ENCODE measurements at places on chromosomes 5 and 9.

- DNase-seq: no peak
Measured at GRCh38 chr9:95450171-95451064, 66.4 kb downstream of the PTCH1 start.

DNA sequence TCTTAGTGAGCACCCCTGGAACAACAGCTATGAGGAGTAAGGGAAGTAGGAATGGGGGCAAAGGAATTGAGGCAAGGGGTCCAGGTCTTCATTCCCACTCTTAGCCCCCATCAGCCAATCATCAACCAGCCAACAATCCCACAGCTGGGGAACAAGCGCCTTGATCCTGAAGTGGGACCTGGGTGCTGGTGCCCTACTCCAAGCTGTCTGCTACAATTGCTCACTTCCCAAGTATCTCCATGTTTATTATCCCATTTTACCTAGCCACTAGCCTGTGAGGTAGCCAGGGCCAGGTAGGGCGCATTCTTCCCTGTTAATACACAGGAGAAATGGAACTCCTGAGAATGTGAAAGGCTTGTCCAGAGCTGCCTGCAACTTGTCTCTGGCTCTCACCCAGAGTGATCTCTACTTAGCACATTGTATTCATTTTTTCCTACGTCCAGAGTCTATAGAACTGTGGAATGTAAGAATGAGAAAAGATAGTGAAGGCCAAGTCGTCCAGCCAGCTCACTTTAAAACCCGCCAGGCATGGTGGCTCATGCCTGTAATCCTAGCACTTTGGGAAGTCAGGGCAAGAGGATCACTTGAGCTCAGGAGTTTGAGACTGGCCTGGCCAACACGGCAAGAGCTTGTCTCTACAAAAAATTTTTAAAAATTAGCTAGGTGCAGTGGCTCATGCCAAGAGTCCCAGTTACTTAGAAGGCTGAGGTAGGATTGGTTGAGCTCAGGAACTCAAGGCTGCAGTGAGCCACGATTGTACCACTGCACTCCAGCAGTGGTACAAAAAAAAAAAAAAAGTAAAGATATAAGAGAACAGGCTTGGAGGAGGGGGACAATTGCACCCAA is 6.2 kb upstream of the DNAJC18 start:
- no peak for DNase-seq

DNA sequence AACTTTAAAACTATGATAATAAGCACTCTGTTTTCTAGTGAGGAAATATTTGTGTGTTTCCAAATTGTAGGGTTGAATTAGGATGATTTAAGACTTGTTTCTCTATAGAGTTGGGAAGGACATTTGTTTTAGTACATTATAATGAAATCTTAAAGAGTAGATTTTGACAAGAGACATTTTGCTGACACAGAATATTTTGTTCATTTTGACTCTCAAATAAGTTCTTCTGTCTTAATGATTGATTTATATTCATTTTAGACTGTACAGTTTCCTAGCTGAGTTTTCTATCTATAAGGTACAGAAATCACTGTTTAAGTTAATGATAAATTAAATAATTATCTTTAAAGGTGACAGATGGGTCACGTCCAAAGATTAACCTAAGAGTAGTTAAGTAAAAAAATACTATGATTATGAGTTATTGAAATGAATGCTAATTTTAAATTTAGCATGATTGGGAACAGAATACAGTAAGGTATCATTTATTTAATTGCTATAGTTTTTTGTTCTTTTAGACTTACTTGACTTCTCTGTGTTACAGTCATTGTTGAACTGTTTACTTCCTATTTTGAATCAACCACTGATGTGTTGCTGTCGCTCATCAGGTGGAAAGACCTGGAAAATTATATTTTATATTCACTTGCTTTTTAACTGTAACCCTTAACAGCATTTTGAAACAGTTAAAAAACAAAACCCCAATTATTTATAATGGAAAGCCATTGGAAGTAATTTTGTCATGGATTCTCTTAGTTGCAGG is 19.5 kb downstream of the PBX3 start:
- DNase-seq: no peak

DNA sequence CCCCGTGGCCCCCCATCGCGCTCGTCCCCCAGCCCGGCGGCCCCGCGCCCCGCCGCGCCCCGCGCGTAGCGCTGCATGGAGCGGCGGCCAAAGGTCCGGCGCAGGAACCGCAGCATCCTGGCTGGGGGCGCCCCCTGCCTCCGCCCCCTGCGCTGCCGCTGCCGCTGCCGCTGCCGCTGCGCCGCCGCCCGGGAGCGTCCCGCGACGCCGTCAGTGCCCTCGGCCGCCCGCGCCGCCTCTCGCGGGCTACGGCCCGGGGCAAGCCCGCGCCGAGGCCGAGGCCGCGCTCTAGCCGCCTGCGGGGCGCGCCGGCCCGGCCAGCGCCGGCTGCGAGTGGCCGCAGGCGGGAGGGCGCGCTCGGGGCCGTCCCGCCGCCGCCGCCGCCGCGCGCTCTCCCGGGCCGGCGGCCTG is 523 bp downstream of the EPB41L4B start:
- no peak for DNase-seq

GRCh38 chr5:9540791-9541190 is 5.1 kb downstream of the SEMA5A start:
- no peak for DNase-seq

DNA sequence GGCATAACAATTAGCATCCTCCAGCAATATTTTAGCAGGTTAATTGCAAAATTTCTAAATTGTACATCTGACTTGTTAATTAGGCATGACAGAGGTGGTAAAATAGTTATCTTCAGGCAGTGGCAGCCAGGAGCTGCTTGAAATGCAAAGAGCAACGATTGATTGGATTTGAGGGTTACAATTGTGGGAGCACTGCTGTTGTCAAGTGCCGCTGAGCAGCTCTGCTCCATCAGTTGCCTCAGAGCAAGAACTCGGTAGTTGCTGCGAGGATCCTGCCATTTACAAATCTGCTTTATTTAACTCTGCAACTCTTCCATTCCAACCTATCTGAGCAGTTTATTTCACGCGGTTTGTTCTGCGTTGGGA is 12.6 kb downstream of the PBX3 start:
- no peak for DNase-seq

DNA sequence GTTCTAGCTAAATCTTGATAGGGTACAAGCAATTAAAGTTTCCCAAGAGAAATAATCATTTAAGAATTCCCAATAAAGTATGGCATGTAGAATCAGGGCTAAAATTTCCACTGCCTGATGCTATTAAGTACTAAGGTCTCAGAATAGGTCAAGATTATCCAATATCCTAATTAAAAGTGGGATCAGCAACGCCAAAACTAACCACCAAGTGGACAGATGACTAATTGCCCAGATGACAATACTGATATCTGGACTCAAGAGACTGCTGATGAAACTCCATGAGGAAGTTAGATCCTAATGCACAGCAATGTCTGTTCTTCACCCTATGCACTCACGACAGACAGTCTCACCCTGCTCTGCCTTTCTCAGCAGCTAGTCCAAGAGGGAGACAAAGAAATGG is 14.3 kb downstream of the DEPDC1B start:
- DNase-seq: no peak

- DNase-seq: no peak
Measured at GRCh38 chr9:126456441-126457174, 130.0 kb downstream of the MVB12B start.

DNA sequence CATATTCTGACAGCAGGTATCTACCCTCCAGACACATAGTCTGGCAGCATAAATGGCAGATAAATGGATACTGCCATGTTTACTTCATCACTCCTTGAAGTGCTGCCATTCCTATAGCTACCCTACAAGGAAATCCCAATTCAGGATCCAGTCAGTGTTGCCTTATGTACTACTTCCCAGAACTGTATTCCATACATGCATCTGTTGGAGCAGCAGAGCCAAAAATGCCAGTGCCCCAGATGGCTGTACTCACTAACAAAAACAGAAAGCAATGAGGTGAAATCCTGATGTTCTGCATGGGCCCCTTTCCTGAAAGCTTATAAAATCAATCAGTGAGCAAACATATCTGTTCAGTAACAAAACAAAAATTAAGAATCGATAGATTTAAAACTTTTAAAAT is 490.0 kb upstream of the COX7C start:
- peak; percentile 75 for DNase-seq

GRCh38 chr9:38292480-38292879 is 100.0 kb upstream of the ALDH1B1 start:
- DNase-seq: no peak

DNA sequence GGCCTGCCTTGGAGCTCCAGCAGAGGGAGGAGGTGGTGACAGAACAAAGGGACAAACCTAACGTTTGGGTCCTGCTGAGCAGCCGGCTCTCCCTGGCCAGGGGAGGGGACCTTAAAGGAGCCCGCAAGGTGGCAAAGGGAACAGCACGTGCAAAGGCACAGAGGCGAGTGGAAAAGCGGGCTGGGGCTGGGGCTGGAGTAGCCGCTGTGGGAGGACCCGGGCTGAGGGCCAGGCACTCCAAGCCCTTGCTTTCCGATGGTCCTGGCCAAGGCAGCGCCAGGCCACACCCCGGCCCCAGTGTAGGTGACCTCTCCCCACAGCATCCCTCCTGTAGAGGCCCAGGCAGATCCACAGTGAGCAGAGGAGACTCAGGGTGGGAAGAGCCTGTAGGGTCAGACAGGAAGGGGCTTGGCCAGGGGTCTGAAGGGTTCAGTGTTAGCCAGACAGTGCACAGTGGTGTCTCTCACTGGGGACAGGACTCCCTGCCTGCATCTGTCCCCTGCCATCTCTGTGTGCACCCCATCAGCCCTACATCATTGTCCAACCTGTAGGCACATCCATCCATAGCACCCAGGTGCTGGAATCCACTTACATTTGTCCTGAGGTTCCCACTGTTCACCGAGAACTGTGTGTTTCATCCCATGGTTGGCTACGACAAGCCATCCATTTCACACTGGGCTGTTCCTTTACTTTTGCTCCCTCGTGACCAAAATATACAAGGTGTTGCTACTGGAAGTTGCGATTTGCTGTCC is 77.0 kb downstream of the NEK6 start:
- DNase-seq: no peak

DNA sequence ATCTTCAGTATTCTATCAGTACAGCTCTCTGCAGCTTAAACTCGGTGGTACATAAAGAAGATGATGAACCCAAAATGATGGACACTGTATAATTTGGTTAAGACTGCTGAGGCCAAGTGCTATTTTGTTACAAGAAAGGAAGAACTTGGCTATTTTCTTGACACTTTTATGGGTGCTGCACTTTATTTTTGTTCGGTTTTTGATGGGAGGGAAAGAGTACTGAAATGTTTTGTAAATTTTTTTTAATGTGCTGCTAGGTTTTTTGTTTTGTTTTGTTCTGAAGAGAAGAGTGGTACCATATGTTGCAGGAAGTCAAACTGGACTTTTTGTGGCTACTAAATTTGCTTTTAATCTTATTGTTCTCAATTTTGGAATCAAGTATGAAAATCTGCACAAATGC is 26.7 kb downstream of the CDC37L1 start:
- no peak for DNase-seq

DNA sequence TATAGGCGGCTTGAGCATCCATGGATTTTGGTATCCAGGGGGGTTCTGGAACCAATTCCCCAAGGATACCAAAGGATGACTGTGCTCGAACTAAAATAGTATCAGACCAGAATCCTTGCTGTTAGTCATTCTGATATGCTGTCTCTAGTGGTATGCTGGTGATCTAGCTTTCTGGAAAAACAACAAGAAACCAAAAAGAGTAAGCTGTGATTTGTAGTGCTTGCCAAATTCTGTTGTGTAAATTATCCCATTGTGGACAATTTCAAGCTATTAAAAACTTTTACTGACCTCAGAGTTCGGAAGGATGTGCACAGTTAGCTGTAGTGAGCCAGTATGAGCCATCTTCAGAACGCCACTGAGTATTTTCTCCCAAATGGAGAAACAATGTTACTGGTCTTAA is 99.0 kb upstream of the FBN2 start:
- DNase-seq: no peak

DNA sequence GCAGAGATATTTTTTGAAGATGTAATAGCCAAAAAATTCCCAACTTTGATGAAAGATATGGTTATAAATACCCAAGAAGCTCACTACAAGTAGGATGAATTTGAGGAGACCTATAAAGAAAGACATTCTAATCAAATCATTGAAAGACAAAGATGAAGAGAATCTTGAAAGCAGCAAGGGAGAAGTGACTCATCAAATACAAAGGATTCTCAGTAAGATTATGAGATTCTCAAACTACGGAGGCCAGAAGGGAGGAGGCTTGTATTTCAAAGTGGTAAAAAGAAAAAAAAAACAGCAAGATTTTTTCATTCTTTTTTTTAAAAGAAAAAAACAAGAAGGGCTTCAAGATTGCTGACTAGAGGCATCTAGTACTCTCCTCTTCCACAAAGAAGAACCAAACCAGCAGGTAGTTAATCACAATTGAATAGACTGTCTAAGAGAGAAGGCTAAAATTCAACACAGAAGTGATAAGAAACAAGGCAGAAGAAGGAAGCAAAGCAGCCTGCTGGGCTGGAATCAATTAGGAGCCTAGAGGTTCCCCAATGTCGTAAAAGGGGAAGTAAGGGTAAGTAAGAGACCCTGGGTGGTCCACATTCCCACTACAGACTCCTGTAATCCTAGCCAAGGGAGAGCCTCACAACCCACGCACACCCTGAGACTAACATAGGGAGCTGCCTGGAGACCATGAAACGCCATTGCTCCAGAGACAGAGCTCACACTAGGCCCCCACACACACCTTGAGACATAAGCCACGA is 59.1 kb upstream of the NIPAL4 start:
- no peak for DNase-seq

DNA sequence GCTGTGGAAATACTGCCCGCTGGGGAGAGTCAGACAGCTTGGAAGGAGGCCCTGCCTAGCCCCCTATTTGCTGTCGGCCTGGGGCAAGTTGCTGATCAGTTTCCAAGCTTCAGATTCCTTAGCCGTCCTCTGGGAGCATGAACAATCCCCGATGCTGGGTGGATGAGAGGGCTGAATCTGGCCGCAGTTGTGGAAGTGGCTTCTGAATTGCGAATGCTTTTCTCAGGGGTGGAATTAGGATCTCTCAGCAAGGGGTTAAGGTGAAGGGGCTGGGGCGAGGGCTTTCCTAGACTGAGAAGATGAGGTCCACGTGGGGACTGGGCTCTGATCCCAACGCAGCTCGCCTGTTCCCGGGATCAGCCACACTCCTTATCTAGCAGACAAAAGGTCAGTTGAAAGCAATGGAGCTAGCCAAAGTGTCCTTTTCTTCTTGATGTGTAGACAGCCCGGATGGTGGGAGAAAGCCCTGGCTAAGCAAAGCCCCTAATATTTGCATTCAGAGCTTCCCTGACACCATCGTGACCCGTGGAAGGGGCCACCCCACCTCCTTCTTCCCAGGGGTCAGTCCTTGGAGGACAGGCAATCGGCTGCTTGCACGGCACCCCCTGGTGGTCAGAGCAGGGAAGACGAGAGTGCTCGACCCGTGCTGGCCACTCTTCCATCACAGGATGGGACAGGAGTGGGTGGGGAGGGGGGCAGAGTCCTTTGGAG is 54.9 kb downstream of the COL15A1 start:
- DNase-seq: peak; percentile 8

GRCh38 chr9:106772523-106773290 is 90.3 kb upstream of the ZNF462 start:
- no peak for DNase-seq

Measured in NCI-H1694 (cell line).